Thoracic aorta (tissue), 2 donors: ENCODE measurements at places on chromosomes 3 and 15.

- peaks cover 52% of the 10 kb centered on the region for H3K4me1 ChIP-seq
- H3K27me3 ChIP-seq, result no peaks in the 10 kb centered on the region
- no peaks in the 10 kb centered on the region for H3K36me3 ChIP-seq
- no peak overlapping the region for H3K4me3 ChIP-seq
- peak overlapping the region; percentile 94 for H3K27ac ChIP-seq
These were observed 14.0 kb downstream of the PLXNA1 start for GRCh38 chr3:126996905-126997304.

GRCh38 chr15:21267671-21268395 is 172.5 kb downstream of the POTEB3 start:
- DNase-seq, result no peak
- no peaks in the 10 kb centered on the region for H3K27me3 ChIP-seq
- H3K36me3 ChIP-seq, result no peaks in the 10 kb centered on the region
- H3K4me3 ChIP-seq, result no peak overlapping the region

DNA sequence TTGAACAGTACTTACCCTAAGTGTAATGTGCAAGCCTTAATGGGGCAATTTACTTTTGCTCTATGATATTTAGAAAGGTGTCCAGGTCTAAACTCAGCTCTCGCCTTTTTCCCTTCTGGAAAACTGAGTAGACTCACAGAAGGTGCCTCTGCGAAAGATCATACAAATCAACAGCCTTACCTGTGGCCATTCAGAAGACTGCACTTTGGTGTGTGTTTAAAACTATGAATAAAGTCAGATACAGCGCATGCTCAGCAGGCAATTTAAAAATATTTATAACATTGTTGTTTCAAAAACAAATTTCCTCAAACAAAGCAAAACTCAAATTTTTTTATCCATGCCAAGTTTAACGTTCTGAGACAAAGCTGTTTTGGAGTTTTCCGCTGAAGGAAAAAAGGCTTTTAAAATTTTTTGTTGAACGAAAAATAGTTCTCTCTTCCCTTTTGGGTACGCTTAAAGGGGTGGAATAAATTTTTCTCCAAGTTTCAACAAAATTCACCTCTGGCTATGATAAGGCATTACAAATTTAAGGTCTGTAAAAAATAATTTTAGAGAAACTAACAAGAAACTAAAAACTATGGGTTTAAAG is 156.3 kb downstream of the TIGIT start:
- H3K27me3 ChIP-seq, result no peaks in the 10 kb centered on the region
- H3K27ac ChIP-seq, result no peak overlapping the region
- H3K4me1 ChIP-seq, result peaks cover 42% of the 10 kb centered on the region

GRCh38 chr3:177816667-177817208 is 619.5 kb upstream of the TBL1XR1 start:
- no peak for DNase-seq
- H3K27me3 ChIP-seq, result no peaks in the 10 kb centered on the region
- H3K27ac ChIP-seq, result peak overlapping the region; percentile 70
- H3K4me3 ChIP-seq, result peak overlapping the region; percentile 21
- H3K36me3 ChIP-seq, result no peaks in the 10 kb centered on the region
- peaks cover 59% of the 10 kb centered on the region for H3K4me1 ChIP-seq

DNA sequence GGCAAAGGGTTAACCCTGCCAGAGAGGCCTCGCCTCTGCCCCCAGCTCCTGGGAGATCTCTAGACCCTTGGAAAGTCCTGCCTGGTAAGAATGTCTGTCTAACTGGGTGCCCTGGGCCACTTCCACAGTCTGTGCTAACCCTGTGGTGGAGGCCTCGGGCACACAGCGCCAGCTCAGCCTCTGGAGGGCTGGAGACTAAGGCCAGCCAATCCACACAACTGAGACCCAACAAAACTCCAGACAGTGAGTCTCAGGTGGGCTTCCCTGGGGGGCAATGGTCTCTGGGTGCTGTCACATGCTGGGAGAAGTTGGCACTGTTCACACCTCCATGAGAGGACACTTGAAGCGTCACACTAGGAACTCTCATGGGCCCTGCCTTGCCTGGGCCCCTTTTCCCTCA is 19.5 kb downstream of the ZXDC start:
- H3K27me3 ChIP-seq, result no peaks in the 10 kb centered on the region
- DNase-seq, result no peak
- H3K4me3 ChIP-seq, result no peak overlapping the region
- H3K4me1 ChIP-seq, result no peaks in the 10 kb centered on the region
- H3K36me3 ChIP-seq, result peaks cover 59% of the 10 kb centered on the region

DNA sequence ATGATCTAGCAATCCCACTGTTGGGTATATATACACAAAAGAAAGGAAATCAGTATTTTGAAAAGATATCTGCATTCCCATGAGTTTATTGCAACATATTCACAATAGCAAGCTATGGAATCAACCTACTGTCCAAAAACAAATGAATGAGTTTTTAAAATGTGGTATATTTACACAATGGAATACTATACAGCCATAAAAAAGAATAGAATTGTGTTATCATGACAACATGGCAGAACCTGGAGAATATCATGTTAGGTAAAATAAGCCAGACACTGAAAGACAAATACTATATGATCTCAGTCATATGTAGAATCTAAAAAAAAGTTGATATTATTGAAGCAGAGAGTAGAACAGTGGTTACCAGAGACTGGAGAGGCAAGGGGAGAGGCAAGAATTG is 732.6 kb downstream of the MCTP2 start:
- H3K4me3 ChIP-seq, result no peak overlapping the region
- no peak overlapping the region for H3K27ac ChIP-seq
- H3K36me3 ChIP-seq, result no peaks in the 10 kb centered on the region
- DNase-seq, result no peak
- no peaks in the 10 kb centered on the region for H3K27me3 ChIP-seq

GRCh38 chr15:84765675-84766074 is 17.3 kb downstream of the ZNF592 start:
- H3K27me3 ChIP-seq, result no peaks in the 10 kb centered on the region
- H3K4me1 ChIP-seq, result peaks cover 14% of the 10 kb centered on the region
- H3K4me3 ChIP-seq, result no peak overlapping the region
- no peak for DNase-seq

GRCh38 chr15:26051761-26052675 is 188.9 kb upstream of the ATP10A start:
- H3K4me1 ChIP-seq, result no peaks in the 10 kb centered on the region
- peak; percentile 36 for DNase-seq
- H3K36me3 ChIP-seq, result no peaks in the 10 kb centered on the region
- H3K4me3 ChIP-seq, result no peak overlapping the region

DNA sequence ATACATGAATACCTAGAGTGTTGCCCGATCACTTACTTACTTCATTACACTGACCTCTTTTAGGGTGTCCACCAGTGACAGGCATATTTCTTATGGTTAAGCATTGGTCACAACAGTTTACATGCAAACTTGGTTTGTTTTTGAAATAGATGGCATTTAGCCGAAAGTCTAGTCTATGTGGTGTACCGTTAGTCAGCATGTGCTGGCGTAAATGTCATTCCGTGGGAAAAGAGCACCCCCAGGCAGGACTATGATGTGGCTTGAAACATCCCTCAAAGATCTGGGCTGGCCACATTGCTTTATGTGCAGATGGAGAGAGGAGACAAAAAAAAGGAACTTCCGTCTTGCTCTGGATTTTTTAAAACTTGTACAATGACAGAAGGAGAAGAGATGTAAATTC is 357.0 kb upstream of the ICE2 start:
- H3K4me1 ChIP-seq, result no peaks in the 10 kb centered on the region
- H3K4me3 ChIP-seq, result no peak overlapping the region
- no peaks in the 10 kb centered on the region for H3K27me3 ChIP-seq
- no peaks in the 10 kb centered on the region for H3K36me3 ChIP-seq
- no peak overlapping the region for H3K27ac ChIP-seq

DNA sequence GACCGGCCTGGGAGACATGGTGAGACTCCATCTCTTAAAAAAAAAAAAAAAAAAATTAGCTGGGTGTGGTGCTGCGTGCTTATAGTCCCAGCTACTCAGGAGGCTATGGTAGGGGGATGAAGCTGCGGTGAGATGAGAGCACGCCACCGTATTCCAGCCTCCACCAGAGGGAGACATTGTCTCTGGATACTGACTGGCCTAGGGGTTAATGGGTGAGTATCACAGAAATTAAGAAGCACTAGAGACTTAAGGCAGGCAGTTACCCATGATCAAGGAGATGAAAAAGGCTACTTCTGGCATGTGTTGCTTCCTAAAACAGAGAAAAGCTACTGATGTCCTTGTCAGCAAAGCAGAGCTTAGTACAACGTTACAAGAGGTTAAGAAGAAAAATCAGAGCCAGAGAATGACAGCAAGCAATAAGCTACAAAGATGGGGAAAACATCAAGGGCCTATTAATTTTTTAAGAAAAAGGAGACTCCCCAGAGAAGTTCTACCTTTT is 8.6 kb downstream of the TFRC start:
- peaks cover 24% of the 10 kb centered on the region for H3K36me3 ChIP-seq
- H3K27ac ChIP-seq, result no peak overlapping the region
- H3K27me3 ChIP-seq, result no peaks in the 10 kb centered on the region
- no peak overlapping the region for H3K4me3 ChIP-seq

GRCh38 chr3:196661400-196661799 is 21.9 kb downstream of the NRROS start:
- H3K4me3 ChIP-seq, result no peak overlapping the region
- no peaks in the 10 kb centered on the region for H3K27me3 ChIP-seq
- H3K27ac ChIP-seq, result no peak overlapping the region
- DNase-seq, result no peak
